ENCODE measurements at places on chromosomes 4 and X.

DNA sequence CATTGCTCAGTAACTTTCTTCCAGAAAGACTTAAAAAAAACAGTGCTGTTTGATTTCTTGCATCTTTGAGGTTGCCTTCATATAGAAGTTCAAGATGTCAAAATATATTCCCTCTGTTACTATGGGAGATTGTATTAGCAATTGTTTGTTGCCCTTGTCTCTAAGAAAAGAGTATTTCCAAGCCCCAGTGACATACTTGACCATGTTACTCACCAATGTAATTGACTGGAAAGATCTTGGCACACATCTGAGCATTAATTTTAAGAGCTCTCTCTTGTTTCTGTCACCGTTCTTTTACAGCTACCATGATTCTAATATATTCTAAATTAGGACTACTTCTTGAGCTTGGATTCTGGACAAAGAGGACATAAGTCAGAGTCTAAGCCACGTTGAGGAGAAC lies 902.7 kb upstream of the EPHA5 start:
- peak; percentile 78 for DNase-seq

GRCh38 chrX:14010566-14010965 lies 19.1 kb downstream of the GEMIN8 start:
- no peak for DNase-seq

GRCh38 chrX:13734278-13735172 lies at the start of the genes OFD1 and TRAPPC2:
Gene OFD1 (plus strand): TSS chrX:13734748. CDS start chrX:13735072, 324 bp downstream.
Gene TRAPPC2 (minus strand): TSS chrX:13734620. CDS start chrX:13719963, 14,657 bp downstream.
- peak; percentile 94 for DNase-seq

- no peak for DNase-seq
These were observed 325.9 kb upstream of the PABPC5 start for GRCh38 chrX:91108761-91109160.

DNA sequence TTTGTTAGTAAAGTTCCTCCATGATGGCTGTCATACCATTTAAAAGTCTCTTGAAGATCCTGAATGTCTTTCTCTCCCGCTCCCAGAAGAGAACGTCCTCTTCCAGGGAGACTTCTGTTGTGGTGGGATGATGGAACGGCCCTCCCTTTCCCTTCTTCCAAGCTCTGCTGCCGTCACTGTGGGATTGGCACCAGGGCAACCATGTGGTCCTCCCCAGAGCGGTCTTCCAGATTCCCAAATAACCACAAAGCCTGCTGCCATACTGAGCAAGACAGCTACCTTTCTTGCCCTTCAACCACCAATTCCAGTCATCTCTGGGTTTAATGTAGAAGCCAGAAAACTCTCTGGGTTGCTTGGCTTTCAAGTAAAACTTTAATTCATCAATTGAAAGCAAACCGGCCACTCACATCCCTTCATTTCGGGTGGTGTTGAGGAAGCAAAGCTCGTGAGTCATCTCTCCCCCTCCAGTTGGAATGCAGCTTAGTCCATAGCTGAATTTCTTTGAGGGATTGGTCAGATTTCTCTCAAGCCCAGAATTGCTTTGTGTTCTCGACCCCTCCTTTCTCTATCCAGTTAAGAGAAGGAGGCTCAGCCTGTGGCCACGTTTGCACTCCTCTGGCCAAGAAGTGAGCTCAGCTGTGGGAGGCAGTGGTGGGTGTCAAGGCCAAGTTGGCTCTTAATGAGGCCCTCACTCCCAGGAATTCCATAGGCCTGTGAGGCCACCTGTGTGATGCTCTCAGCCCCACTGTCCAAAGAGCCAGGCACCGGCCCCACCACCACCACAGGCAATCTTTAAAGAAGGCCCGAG lies 36.9 kb downstream of the FHDC1 start:
- DNase-seq, result no peak

GRCh38 chr4:153099391-153100140 lies 104.7 kb upstream of the TRIM2 start:
- DNase-seq, result no peak

- peak; percentile 92 for DNase-seq
These were observed 14.1 kb upstream of the SCRG1 start for GRCh38 chr4:173413036-173413435.

DNA sequence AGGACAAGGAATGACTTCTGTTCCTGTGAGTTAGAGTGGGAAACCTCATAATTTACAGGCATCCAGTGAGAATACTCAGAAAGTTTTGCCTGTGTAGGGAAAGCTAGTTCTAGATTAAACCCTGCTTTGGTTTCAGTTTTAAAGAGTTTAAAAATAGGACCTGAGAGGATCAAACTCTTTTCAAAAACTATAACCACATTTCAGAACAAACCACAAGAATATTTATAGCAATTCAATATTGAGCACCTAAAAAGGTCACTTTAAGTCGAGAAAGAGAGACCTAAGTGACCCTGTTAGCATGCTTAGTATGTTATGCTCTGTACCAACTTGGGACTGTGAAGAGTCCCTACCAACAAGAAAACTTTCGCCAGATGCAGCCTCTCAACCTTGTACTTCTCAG lies 17.4 kb upstream of the PWWP3B start:
- no peak for DNase-seq

DNA sequence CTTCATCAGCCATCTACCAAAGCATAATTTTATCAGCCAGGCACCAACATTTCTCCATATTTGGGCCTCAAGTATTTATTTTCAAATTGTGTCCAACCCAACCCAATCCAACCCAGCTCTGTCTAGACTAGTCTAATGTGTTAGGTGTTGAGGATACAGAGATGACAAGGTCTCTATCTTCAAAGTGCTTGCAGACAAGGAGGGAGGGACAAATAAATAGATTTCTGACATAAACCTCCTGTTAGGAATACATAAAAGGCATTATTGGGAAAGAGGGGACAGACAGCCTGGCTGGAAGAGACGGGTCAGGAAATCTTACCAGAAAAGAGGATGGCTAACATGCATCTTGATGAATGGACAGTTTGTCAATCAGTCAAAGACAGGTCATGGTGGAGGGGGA lies 115.4 kb upstream of the RPS6KA3 start:
- DNase-seq, result no peak

DNA sequence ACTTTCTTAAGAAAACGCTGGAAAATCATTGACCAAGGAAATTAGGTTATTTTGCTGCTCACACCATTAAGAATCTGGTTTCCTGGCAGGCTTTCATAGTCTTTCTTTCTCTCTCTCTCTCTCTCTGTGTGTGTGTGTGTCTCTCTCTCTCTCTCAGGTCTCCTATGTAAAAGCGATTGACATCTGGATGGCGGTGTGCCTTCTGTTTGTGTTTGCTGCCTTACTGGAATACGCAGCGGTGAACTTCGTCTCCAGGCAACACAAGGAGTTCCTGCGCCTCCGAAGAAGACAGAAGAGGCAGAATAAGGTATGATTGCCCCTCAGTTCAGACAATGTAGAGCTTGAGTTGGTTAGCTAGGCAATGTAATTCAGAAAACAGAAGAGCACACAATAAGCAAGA lies 161.2 kb downstream of the GLRA2 start:
- no peak for DNase-seq

GRCh38 chr4:141898346-141898745 lies 262.0 kb downstream of the IL15 start:
- DNase-seq, result no peak

- DNase-seq, result no peak
These were observed 976.5 kb downstream of the RPA4 start for GRCh38 chrX:97860226-97860625.

DNA sequence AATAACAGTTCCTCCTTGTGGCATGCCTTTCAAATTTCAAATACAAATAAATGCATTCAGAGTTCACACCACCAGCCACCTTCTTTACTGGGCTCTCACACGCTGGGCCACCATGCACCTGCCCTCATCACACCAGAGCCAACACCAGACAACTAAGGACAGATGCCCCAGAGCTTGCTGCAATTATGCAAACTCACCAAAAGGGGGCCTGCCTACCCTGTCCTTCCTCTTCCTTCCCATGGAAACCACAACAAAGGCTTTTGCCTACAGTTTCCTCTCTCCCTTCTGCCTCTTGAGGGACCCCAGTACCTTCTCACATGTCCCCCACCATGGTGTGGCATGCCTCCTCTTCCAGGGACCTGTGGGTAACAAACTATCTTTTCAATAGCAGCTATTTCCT lies 1333.9 kb upstream of the TENM3 start:
- no peak for DNase-seq

DNA sequence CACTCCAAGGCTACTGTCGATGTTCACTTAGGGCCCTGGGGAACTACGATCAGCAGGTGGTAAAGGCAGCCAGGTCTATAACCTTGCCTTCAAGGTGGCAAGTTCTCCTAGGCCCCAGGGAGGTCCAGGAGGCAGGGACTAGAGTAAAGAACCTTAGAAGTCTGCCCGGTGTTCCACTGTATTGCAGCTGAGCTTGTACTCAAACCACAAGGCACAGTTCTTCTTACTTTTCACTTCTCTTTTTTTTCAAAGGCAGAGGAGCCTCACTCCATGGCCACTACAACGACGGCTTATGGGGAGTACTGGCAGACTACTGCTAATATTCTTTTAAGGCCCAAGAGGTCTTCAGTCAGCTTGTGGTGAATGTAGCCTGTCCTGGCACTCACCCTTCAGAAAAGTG lies 78.8 kb upstream of the GPR174 start:
- DNase-seq, result no peak

GRCh38 chr4:63049278-63049677 lies 1360.0 kb downstream of the TECRL start:
- DNase-seq, result no peak

- DNase-seq, result peak; percentile 44
These were observed 17.8 kb downstream of the WDR1 start for GRCh38 chr4:10098780-10099160.

- no peak for DNase-seq
These were observed 18.4 kb upstream of the RFC1 start for GRCh38 chr4:39384563-39384962.

- no peak for DNase-seq
These were observed 19.6 kb downstream of the ATP5ME start for GRCh38 chr4:654503-654845.

GRCh38 chr4:78625073-78625472 lies 73.5 kb downstream of the ANXA3 start:
- DNase-seq, result no peak

DNA sequence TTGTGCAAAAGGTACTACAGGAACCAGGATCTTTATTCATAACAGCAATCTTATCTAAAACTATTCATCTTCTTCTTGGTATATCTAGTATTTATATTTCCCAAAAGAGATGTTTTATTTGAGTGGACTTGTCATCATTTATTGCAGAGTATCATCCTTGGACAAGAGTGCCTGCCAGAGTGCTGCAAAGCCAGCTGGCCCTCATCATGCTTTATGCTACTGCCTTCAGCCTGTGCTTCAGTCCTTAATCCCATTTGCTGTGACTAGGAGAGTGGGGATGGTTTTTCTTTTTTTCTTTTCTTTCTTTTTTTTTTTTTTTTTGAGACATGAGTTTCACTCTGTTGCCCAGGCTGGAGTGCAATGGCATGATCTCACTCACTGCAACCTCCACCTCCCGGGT lies 33.5 kb upstream of the ELF2 start:
- DNase-seq, result no peak

- no peak for DNase-seq
These were observed 78.0 kb upstream of the ADAD1 start for GRCh38 chr4:122300776-122301175.

GRCh38 chrX:109710181-109710580 lies 22.9 kb downstream of the ACSL4 start:
- DNase-seq, result no peak

- no peak for DNase-seq
These were observed 15.7 kb downstream of the SMIM43 start for GRCh38 chr4:121749225-121749624.

DNA sequence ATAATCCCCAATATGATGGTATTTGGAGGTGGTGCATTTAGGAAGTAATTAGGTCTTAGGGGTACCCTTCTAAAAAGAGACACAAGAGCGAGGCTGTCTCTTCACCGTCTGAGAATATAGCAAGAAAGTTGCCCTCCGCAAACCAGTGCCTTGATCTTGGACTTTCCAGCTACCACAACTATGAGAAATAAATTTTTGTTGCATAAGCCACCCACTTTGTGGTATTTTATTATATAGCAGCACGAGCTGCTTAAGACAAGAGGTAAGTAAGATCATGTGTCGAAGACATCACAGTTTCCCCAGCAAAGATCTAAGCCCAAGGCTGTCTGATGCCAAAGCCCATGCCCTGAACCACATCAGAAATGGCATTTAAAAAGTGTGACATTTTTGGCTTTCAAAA lies 9.6 kb upstream of the EXOSC9 start:
- peak; percentile 41 for DNase-seq

DNA sequence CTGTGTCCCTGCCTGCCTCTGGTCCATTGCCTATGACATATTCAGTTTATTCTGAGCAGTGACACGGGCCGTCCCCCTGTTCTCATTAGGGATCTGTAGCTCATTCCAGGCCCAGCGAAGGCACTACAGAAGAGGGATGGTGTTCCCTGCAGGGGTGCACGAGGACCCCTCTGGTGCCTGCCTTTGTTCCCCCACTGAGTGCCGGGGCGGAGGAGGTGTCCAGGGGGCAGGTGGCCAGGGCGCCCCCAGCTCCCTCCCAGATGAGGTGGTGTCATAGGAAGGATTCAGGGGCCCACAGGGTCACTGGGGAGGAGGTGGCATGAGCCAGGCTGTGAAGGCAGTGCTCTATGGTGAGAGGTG lies 61.0 kb downstream of the SORCS2 start:
- no peak for DNase-seq

GRCh38 chr4:76301775-76302162 lies 4.8 kb upstream of the STBD1 start:
- no peak for DNase-seq

DNA sequence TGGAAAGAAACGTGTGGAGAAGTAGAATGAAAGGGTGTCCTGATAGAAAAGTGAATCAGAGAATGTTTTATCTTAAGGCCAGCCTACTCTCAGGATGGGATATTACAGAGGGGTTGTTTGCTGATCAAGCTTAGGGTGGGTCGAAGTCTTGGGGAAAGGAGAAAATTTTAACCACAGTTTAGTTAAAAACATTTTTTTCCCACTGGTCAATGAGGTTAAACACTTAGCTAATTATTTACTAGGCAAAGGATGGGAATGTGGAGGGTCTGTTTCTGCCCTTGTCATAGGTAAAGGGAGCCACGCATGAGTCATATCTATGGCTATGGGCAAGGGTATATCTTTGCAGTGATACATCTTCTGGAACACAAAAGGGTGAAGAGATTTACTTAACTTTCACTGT lies 16.1 kb upstream of the SULT1E1 start:
- no peak for DNase-seq

GRCh38 chr4:11313157-11313943 lies 115.3 kb downstream of the HS3ST1 start:
- no peak for DNase-seq

GRCh38 chr4:73964862-73965611 lies 16.8 kb downstream of the PF4 start:
- peak; percentile 42 for DNase-seq

GRCh38 chr4:86522349-86522748 lies 71.8 kb upstream of the PTPN13 start:
- no peak for DNase-seq

Data from cardiac muscle cell (in vitro differentiated cells and primary cell).